Osteocyte (in vitro differentiated cells): ENCODE measurements at places on chromosomes 5 and 9. TPM values are rescaled to one million over a fixed set of nuclear protein-coding genes. Genes with fewer than 3 reads are reported as not detected.

The GLDC gene
- total RNA-seq, result 0.71 and 0.78 TPM in 2 replicates

The IL3 gene
- total RNA-seq, result not detected in 2 replicates

GRCh38 chr5:147860641-147861025 is 17.9 kb upstream of the SCGB3A2 start:
- DNase-seq, result no peak

- DNase-seq, result no peak
Measured at GRCh38 chr5:141668601-141669265, 13.3 kb downstream of the ARAP3 start.

GRCh38 chr5:146076455-146076854 is 28.9 kb downstream of the PLAC8L1 start:
- no peak for DNase-seq

- DNase-seq, result no peak
Measured at GRCh38 chr5:110346893-110347358, 379.5 kb downstream of the TMEM232 start.

GRCh38 chr9:103261951-103262350 is 266.8 kb downstream of the CYLC2 start:
- no peak for DNase-seq

DNA sequence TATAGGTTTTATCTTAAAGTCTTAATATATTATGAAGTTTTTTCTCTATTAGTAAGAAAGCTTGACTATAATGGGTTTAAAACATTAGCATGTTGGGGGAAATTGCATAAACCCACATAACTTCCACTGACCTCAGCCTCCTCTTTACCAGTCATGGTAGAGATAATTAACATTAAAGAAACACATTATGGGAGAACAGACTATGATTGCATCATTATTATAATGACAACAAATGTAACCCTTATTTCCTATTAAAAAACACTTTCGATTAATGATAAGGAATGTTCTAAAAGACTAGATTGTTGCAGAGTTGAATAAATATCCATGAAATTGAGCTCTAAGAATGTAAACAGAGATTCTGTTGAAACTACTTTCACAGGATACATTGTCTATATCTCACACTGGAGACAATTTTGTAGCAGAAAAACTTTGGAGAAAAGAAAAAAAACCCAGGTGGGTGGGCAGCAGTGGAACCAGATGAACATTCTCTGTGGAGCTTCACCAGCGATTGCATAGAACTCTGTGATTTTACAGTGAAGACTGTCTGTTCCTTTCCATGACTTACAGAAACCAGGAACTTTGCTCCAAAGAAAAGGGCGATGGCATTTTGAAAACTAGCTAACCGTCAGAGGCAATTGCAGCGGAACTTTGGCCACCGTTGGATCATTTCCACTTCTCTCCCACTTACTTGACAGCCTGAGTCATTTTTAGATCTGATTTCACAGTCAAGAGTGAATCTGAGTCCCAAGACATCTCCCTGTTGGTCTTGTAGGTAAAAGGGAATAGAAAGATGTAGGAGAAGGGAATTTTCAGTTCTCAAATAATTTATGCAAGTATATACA is 21.0 kb upstream of the ERAP2 start:
- no peak for DNase-seq

- peak; percentile 93 for DNase-seq
Measured at GRCh38 chr5:142325725-142326479, 1.1 kb upstream of the SPRY4 start.

DNA sequence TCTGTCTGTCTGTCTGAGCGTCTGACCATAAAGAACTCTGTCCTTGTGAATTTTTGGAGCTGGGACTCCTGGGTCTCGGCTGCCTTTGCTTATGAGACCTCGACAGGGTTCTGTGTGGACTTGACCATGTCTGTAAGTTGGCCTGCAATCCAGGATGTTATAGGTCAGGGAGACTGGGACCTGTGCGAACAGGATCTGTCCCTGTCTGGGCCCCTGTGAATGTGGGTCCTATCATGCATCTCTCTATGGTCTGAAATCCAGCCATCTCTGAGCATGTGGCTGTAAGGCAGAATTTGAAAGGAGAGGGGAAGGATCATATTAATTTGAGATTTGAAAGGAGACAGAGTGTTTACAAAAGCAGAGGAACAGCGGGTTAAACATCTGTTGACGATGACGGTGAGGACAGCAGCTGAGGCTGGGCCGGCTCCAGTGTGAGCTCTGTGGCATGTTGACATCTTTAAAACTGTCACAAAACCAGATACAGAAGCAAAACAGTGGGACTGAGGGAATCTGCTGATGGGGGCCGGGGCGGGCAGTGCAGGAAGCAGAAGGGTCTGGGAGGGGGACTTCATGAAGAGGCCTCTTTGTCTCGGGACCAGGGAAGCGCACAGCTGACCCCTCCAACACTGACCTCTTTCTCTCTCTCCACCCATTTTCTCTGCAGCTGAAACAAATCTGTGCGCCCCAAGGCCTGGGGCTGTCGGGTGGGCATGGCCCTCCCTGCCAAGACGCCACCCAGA is 19.1 kb upstream of the MVB12B start:
- peak; percentile 59 for DNase-seq

GRCh38 chr5:2802693-2803365 is 51.4 kb upstream of the IRX2 start:
- DNase-seq, result no peak
